Stimulated activated CD4-positive, alpha-beta T cell treated with anti-CD3 and anti-CD28 coated beads, Interleukin-1b, Interleukin-23, amount 100 ng/mL, for 1 hour (primary cell): ENCODE measurements at places on chromosomes 7 and 10.

DNA sequence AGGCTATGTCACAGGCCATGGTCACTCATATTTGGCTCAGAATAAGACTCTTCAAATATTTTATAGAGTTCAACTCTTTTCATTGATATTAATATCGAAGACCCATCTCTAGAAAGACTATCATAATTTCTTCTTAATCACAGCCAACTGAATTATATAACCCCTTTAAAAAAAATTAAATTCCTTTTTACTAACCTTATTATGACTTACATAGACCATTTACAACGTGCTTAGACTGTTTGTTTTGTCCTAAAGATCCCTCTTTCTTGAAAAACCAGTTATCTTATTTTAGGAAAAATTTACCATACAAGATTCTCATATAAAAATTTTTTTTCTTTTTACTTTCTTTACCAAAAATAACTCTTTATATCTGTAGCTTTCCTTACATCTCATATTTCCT, 10.2 kb upstream of the TMEM254 start:
- DNase-seq: no peak

DNA sequence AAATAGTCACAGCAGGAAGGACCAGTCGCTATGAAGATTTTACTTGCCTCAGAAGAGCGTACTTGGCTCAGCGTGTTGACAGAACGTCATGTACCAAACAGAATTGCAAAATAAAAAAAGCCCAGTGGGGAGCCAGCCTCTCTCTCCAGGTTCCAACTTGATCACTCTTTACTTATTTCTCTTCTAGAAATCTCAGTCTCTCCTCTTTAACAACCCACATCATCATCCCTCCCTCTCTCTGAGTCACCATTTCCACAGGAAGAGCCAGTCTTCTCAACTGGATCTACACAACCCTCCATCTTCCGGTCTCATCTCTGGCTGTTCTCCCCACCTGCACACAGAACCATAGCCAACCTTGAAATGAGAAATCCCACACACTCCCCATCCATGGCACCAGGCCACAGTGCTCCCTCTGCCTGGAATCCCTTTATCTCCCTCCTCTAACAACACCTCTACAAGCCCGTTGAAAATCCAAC, 718.3 kb downstream of the GRID1 start:
- DNase-seq: no peak

- DNase-seq: no peak
Observed at GRCh38 chr10:3619241-3619640, 165.8 kb downstream of the KLF6 start.

DNA sequence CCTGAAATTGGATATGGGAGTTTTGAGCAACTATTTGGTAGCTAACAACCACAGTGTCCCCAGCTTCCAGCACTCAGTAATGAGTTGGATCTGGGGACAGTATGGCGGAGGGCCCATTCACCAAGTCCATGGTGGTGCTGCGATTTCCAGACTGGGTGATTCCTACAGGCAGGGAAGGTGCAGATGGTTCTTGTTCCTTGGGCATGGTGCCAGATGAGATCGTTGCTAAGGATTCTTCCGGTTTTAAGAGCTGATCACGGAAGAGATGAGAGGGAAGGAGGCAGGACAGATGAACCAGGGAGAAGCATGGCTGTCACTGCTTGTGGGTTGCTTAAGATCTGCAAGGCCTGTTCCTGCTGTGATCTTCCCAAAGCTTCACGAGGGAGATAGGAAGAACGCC, 380.3 kb downstream of the TCERG1L start:
- no peak for DNase-seq

DNA sequence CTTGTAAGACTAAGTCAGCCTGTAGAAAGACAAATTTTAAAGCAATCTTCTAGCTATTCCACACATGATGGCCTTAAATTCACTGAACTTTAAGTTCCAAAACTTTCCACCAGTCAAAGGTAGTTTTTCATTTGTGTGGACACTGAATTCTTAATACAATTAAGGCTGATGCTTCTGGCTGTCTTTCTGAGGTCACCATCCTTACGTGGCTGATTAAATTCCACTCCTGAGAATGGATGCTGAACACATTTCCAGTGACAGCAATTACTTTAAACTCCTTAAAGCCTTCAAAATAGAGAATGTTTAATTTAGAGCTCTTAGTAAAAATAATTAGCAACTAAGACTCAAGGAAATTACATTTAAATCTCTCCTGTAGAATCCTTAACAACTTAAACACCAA, 142.6 kb upstream of the COL1A2 start:
- DNase-seq: no peak

- no peak for DNase-seq
Observed at GRCh38 chr10:7625836-7626235, 40.9 kb downstream of the ITIH5 start.

GRCh38 chr7:105316578-105317344, 72.0 kb downstream of the SRPK2 start:
- no peak for DNase-seq

GRCh38 chr7:112112822-112113255, 93.4 kb downstream of the DOCK4 start:
- no peak for DNase-seq

DNA sequence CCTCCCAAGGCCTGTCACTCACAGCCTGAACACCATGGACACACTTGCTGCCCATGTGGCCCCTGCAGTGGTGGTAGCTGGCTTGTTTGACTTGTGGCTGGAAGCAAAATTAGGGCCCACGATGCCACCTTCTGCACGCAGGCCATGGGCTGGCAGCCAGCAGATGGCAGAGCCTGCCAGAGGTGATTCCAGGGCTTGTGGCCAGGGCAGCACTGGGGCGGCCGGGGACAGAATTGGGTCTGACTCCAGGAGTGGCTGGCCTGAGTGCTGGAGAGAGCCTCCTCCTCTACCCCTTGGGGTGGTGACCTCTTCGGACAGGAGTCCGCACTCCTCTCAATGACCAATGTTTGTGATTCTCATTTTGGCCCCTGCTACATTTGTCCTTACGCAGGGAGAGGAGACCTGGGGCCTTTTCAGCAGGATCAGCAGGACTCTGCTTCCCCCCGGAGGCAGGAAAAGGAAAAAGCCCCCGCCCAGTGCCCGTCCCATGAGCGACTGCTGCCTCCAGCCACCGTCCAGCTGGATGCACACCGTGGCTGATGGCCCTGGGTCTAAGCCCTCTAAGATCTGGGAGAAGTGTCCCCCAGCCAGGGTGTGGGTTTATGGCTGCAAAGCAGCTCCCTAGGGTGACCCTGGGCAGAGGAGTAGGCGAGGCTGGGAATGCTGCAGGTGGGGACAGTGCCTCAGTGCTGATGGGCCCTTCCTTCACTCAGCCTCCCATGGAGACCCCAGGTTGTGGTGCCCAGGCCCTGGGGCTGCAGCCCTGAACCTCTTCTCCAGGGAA, 26.5 kb downstream of the DNAJB12 start:
- no peak for DNase-seq

- DNase-seq: no peak
Observed at GRCh38 chr10:128519581-128519980, 393.4 kb upstream of the MKI67 start.

DNA sequence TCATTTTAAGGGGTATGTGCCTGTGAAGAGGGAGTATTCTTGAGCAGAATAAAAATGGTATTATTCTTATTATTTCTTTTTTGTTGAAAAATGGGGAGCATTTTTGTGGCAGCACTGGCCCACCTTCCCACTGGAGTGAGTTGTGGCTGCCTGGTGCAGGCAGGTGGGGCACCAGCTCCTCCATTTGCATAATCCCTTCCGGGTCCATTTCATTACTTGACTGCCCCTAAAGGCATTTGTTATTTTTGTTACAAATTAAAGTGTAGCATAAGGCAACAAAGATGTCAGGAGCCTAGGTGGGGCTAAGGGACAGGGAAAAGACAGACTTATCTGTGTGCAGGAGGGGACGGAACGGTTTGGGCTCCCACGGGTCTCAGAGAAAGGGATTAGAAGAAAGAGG, 26.8 kb downstream of the GOLGA7B start:
- no peak for DNase-seq

DNA sequence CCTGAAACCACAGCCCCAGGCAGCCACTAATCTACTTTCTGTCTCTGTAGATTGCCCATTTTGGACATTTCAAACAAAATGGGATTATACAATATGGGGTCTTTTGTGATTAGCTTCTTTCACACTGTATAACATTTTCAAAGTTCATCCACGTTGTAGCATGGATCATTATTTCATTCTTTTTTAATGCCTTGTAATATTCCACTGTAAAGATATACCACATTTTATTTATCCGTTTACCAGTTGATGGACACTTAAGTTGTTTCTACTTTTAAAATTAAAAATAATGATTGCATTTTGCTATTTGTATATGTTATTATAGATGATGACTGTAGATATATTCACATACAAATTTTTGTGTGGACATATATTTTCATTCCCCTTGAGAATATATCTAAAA, 60.7 kb downstream of the CUBN start:
- no peak for DNase-seq

DNA sequence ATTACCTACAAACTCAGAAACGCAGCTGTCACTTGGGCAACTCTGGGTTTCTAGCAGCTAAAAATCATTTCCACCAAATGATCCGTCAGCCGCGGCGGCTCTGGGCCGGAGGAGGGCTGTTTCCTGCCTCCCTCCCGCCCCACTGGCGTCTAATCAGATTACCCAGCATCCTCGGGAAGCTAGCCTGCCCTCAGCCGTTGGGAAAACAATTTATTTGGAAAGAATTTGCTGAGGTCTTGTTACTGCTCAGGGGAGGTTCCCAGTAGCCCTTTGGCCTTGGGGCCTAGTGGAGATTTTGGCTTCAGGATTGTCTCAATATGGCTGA, 65.0 kb upstream of the ADGRA1 start:
- DNase-seq: no peak

GRCh38 chr10:30639946-30640786, 10.6 kb upstream of the LYZL2 start:
- DNase-seq: no peak

- DNase-seq: no peak
Observed at GRCh38 chr10:91758303-91759146, 39.7 kb upstream of the TNKS2 start.

DNA sequence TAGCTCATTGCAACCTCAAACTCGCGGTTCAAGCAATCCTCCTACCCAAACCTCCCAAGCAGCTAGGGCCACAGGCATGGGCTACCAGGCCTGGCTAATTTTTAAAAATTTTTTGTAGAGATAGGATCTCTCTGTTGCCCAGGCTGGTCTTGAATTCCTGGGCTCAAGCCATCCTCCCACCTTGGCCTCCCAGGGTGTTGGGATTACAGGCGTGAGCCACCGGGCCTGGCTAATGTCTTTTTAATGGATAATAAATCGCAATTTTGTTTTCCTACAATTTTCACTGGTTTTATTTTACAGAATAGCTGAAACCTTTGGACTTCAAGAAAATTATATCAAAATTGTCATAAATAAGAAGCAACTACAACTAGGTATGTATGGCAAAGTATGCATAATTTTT, 10.9 kb downstream of the NUB1 start:
- DNase-seq: no peak

DNA sequence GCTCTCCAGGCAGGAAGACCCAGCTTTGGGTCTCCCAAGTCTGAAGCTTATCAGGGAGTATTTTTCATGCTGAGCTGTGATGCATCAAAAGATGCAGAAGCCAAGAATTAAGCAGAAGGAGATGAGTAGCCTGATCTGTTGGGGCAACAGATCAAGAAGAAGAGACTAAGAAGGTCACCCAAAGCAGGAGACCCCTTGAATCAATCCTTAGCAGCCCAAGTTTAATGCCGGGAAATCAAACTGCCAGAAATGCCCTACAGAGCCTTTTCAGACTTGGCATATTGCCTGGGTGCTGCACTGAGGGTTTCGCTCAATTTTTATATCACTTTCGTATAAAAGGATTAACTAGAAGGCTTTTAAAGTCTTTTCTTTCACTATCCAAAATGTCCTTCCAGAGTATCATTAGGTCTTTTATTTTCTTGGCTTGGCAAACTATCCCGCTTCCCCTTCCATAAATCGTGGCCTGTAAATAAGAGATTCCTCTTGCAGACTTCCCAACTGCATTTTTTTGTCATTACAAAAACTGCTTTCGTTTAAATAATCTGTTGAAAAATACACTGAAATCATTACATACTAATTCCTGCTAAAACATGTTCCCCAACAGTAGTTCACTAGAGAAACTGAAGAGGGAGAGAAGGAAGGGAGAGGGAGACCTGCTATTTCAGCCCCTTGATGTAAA, 49.0 kb upstream of the STK17A start:
- no peak for DNase-seq

DNA sequence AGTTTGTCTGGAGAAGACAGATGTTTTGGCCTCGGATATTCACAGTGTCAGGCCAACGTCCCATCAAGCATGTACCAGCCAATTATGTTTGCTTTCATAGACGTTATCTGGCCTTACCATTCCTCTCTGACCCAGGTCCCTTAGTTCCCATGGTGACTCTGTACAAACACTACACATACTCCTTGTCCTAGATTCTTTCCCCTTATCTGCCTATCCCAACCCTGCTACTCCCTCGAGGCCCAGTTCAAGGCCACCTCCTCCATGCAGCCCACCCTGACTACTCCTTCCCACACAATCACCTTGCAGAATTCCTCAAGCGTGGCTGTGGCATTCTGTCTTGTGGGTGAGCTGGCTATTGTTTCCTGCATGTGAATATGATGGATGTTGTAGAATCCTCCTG, 155.2 kb downstream of the PRKAG2 start:
- DNase-seq: no peak

GRCh38 chr7:23332910-23333612, 33.9 kb downstream of the MALSU1 start:
- DNase-seq: no peak

GRCh38 chr7:150941351-150942000, 36.6 kb downstream of the KCNH2 start:
- DNase-seq: no peak

DNA sequence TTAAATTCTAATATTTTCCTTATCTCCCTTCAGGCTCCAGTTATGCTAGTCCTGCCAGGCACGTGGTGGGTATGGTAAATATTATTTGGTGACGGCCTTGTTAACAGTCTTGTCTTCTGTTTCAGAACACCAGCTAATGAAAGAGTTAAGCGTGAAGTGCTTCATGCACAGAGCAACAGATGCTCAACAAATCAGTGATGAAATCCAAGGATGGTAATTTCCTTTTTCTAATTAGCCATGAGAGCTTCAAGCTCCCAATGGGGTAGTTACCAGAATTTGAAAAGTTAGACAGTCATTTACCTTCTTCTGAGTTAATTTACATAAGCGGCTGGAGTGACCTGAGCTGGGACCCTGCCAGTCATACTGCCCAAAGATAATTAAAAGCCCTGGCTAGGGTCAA, 1.9 kb upstream of the OTUD1 start:
- no peak for DNase-seq

GRCh38 chr10:25661632-25662031, 272.4 kb upstream of the MYO3A start:
- no peak for DNase-seq

DNA sequence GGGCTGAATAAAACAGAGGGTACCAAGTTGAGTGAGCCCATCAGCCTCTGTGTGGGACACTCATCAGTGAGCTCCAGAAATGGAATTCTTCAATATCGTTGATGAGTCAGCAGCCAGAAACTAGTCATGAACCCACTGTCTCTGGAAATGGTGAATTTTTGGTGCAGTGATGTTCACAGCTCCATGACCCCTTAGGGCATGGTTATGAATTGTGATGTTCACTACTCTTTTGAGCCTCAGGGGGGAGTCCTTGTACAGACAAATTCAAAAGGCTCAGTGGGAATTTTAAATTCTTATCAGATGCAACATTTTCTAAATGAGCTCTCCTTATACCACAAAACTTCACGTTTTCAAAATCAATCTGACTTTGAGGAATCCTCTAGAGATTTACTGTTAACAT, 335.7 kb downstream of the PHTF2 start:
- DNase-seq: no peak

GRCh38 chr10:102384053-102384452, 11.5 kb upstream of the NFKB2 start:
- DNase-seq: no peak
